ENCODE measurements at places on chromosomes 3 and 15.

DNA sequence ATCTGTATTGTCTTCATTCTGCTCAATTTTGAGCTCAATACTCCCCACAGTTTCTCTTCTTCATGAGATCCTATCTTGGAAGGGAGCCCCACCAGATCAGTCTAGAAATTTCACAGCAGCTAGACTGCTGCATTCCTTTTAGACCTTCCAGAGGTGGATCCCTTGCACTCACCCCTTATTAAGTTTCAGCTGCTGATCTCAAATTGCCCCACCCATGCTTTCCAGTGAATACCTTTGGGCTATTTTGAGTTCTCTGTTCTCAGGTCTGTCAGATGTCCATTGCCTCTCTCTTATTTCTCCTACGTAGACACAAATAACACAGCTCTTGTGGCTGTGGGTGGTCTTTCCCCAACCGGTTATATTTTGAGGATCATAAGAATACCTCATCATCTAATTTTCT is 60.8 kb downstream of the GPR156 start:
- no peak for DNase-seq

DNA sequence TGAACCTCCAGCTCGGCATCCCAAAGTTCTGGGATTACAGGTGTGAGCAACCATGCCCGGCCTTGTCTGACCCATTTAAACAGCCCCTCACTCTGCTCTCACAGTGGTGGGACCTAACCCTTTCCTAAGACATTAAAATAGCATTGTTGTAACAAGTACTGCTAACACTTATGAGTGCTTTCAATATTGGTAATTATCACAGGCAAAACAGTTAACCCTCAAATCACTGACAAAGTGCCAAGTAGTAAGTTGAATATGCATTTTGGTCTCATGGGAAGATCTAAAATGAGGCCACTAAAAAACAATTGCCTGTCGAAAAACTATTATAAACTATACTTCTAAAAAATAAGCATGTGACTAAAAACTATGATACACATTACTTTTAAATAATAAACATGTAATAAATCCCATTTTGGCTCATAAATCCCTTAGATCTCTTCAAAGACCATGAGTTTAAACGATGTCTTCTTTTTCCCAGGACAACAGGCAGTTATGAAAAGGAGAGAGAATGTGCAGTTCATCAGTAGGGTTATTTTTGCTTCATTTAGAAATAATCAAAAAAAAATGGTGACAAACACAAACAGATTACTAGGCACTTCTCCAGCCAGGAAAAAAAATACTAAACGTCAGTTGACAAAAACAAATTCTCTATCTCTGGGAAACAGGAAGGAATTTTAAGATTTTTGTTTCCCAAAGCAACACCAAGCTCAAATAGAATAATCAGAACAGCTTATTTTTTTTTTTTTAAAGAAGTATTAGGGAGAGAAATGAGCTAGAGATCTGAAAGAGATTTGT is 95.4 kb downstream of the RFTN1 start:
- no peak for DNase-seq

DNA sequence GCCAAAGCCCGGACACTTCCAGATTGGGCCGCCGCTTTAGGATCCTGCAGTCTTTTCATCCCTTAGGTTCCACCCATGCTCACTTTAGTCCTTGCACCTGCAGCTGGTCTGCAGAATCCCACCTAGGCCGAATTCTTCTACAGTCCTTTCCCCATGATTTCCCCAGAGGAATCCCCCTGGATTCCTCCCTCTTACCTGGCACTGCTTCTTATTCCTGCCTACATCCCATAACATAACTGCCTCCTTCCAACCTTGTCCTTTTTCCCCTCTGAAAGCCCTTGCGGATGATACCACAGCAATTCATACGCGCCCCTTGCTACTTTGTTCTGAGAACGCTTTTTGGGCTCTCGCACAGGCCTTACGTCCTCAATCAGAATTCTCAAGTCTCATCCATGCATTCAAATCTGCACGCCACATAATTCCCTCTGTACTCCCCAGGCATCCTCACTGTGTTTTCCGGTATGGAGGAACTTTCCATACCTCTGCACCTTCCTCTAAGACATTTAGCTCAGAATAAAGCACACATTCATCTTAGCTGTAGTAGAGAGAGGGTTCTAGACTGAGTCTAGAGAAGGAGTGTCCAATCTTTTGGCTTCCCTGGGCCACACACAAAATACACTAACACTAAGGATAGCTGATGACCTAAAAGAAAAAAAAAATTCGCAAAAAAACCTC is 619 bp downstream of the EIF2AK4 start:
- DNase-seq: no peak

GRCh38 chr3:53129344-53129743 is 891 bp downstream of the RFT1 start:
- DNase-seq: no peak

DNA sequence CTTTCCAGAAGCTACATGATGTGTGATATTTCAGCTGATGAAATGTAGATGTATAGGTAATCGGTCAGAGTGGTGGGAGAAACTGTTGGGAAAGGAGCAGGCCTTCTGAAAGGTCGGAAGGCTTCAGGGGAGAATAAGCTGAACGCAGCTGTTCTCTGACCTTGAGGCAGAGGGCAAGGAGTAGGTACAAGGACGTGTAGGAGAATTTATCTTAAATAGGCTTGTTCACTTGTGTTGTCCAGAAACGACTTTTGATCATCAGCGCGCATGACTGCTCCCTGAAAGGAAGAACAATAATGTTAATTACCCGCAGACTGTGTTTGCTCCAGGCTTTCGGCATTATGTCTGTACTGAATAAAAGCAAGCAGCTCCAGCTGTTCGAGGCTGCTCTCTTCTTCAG is 39.6 kb downstream of the GPR160 start:
- no peak for DNase-seq

- no peak for DNase-seq
These were observed 204.6 kb upstream of the IL12A start for GRCh38 chr3:159783780-159784742.

- DNase-seq: no peak
These were observed 175.8 kb upstream of the NANOGP8 start for GRCh38 chr15:35260941-35261340.

GRCh38 chr3:62527474-62527873 is 154.1 kb upstream of the FEZF2 start:
- no peak for DNase-seq

DNA sequence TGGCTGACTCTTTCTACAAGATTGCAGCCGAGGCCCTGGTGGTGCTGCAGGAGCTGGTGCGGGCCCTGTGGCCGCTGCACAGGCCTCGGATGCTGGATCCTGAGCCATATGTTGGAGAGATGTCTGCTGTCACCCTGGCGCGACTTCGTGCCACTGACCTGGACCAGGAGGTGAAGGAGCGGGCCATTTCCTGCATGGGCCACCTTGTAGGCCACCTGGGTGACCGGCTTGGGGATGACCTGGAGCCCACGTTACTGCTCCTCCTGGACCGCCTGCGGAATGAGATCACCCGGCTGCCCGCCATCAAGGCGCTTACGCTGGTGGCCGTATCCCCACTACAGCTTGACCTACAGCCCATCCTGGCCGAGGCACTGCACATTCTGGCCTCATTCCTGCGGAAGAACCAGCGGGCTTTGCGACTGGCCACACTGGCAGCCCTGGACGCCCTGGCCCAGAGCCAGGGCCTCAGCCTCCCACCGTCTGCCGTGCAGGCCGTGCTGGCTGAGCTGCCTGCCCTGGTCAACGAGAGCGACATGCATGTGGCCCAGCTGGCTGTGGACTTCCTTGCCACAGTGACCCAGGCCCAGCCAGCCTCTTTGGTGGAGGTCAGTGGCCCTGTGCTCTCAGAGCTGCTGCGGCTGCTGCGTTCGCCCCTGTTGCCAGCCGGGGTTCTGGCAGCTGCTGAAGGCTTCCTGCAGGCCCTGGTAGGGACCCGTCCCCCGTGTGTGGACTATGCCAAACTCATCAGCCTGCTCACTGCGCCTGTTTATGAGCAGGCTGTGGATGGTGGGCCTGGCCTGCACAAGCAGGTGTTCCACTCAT is 20.3 kb downstream of the CAND2 start:
- DNase-seq: no peak

DNA sequence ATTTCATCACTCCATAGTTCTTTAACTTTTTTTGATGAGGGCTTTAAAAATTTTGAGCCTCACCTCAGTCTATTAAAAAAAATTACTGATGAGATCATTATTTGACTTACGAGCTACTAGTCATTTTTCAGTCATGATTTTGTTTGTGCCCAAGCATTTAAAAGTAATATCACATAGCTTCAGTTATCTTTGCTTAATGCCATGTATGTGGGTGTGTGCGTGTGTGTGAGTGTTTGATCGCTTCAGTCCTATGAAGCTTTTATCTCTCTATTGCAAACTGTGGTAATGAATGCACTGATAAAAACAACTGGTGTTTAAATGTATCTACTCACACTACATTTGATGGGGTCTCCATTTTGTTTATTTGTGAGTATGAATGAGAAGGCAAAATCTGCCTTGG is 49.8 kb downstream of the RSRC1 start:
- no peak for DNase-seq

DNA sequence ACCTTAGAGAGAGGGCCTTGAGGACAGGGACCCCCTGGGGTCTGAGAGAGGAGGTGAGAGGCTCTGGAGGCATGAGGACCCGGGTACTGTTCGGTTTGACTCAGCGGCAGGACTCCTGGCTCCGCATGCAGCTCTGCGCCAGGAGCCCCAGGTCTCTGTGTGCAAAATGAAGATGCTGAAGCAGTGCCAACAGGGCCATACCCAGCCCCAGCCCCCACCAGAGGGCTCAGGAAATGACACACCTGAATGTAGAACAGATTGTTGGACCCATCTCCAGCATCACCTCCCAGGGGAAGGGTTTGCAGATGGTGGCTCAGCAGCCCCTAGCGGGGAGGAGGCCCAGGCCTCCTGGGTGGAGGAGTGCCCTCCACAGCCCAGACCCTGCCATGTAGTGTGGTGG is 30.2 kb downstream of the EPHB3 start:
- DNase-seq: no peak

- no peak for DNase-seq
These were observed 85.1 kb downstream of the DUT start for GRCh38 chr15:48416301-48416700.

DNA sequence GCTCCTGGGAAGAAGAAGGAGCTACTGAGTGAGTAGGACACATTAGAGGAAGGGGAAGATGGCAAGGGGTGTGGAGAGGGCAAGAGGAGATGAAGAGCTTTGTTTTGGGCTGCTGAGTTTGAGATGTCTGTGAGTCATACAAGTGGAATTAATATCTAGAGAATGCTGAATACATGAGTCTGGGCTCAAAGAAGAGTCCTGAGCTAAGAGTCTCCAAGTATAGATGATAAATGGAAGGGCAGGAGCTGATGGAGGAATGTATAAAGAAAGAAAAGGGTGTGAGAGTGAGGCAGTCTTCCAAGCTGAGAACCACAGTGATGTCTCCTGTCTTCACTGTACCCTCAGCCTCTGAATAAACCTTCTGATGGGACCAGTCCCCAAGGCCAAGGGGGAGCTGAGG is 205.5 kb upstream of the MRPL3 start:
- no peak for DNase-seq

- DNase-seq: no peak
These were observed 35.3 kb upstream of the TUBGCP5 start for GRCh38 chr15:23074684-23075083.

GRCh38 chr3:85554153-85554552 is 595.4 kb downstream of the CADM2 start:
- no peak for DNase-seq

- no peak for DNase-seq
These were observed 4.0 kb downstream of the PSMD6 start for GRCh38 chr3:64019271-64019670.

DNA sequence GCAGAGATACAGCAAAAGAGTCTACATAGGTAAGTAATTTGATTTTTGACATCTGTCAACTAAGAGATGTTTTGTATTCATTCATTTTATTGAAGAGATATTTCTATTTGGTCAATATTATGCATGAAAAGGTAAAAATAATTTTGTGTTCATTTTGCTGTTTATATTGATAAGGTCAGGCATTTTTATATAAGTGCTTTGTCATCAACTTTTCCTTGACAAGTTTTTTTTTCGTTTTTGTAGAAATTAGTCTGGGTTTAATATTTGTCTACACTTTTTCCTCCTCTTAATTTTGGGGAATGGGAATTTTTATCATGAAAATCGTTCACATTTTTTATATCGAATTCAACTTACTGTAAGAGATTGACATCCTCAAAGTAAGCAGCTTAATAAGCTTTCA is 67.7 kb downstream of the STT3B start:
- DNase-seq: no peak

GRCh38 chr15:81216422-81216821 is 19.7 kb downstream of the IL16 start:
- DNase-seq: no peak

DNA sequence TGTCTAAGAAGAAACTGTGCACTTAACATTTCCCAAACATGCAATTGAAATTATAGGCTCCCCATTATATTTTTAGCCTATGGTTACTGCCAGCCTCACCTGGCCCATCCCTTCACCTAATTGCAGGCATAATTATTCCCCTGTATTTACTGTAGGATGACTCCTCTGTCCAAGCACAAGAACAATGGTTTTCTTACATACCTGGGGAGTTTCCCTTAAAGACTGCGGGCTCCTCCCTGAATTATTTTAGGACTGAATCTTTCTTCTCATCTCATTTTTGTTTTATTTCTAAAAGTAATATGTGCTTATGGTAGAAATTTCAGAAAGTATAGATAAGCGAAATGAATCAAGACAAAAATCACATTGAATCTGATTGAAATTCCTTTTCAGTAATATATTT is 11.4 kb downstream of the TM4SF1 start:
- DNase-seq: no peak

DNA sequence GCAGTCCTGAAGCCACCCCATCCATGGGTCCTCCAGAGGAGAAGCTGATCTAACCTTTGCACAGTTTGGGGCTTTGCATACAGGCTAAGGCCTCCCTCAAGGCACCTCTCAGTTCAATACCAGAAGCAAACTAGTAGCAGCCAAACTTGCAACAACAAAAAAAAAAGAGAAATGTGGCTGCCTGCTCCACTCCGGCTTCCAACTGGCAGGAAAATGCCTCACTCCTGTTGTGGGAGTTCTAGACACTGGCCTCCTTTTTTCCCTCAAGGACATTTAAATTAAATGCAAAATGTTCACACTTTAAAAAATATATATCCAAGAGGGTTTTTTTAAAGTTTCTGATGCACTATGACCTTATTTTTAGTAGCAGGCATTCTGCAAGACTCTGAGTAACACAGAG is 216.0 kb upstream of the TPM1 start:
- no peak for DNase-seq

DNA sequence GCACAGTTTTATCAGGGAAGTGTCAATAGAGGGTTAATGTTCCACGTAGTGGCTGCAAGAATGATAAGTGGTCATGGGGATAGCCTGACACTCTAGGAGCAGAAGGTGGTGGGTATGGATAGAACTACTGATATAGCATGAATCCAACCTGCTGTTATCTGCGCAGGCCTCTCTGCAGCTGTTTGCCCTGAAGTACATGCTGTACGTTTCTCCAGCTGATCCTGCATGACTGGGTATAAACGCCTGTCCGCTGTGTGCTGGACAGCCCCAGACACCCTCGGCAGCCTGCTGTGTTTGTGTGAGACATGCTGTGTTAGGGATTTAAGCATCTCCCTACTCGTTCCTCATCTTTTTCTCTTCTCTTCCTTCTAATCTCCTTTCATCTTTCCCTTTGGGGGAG is 87.1 kb downstream of the LPP start:
- no peak for DNase-seq

GRCh38 chr3:40070816-40071215 is 238.7 kb upstream of the EIF1B start:
- DNase-seq: no peak

- no peak for DNase-seq
These were observed 66.5 kb downstream of the ADAMTSL3 start for GRCh38 chr15:83720468-83720867.

- no peak for DNase-seq
These were observed 664.0 kb upstream of the SGO1 start for GRCh38 chr3:20849975-20850374.

- no peak for DNase-seq
These were observed 15.0 kb upstream of the LRRC34 start for GRCh38 chr3:169827712-169828111.
